ENCODE measurements at places on chromosomes 3 and 15.

DNA sequence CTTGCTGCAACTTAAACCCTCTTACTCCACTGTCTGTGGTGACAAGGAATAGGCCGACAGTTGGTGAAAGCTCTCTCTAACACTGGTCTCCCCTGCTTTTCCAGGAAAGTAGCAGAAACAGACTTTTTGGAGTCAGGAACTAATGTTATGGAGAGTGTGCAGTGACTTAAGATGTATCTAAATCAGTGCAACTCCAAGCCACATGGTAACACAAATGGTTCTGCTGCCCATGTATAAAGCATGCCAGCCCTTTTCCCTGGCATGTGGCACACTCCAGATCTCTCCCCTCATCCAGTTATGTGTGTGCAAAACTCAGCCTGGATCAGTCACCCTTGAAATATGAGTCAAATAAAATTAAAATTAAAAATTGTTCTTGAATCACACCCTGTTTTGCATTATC is 55.4 kb downstream of the SEMA5B start:
- no peak for DNase-seq

DNA sequence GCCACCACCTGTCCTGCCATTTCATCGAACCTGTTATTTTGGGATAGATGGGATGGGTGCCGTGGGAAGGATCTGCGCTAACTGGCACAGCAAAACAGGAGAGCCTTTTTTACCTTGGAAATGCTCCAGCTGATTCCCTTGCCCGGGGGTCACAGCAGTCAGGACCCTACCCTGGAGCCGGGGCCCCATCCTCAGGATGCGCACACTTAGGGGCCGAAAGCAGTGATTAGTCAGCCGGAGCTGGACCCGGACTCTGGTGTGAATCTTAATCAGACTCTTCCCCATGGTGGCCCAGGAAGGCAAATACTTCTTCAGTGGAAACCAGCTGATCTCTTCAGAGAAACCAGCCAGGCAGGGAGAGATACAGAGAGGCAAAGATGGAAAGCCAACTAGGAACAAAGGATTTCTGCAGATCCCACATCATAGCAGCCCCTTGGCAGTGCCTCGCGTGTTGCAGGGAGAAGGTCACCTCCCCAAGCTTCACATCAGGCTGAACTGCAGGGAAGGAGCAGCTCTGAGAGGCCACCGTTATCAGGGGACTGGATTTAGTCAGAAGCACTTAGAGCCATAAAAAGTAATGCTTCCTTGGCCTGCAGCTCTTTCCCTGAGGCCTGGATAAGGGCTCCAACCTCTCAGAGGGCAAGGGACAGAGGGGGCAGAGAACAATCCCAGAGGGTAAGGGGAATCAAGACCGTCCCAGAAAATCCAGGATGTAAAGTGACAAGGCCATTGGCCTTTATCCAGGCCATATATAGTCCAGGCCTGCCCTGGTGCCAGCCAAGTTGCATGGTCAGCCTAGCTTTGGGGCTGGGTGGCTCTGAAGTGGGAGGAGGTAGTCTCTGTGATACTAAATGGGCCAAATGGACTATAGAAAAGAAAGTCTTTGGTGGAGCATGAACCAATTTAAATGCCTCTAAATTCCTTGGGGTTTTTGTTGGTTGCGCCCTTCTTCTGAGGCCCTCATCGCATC is 52.9 kb downstream of the WDR76 start:
- no peak for DNase-seq

GRCh38 chr3:191795196-191795595 is 334.2 kb downstream of the PYDC2 start:
- DNase-seq, result no peak

DNA sequence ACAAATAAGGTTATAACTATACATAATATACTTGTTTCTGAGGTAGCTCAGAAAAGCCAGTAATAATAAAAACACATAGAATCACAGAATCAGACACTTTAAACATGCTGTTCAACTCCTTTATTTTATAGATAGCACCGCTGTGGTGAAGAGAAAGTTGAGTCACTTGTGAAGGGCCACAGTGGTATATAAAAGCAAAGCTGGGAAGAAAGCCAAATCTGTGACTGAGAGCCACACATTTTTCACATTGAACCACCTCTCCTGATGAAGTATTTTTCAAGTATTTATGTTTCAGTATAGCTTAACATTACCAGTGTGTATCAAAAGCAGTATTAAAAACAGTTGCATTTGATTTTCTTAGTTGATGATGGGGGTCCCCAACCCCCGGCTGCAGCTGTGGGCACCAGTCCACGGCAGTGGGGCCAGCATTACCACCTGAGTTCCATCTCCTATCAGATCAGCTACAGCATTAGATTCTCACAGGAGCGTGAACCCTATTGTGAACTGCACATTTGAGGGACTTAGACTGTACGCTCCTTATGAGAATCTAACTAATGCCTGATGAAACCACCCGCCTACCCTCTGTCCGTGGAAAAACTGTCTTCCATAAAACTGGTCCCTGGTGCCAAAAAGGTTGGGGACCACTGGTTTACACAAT is 46.2 kb downstream of the TBL1XR1 start:
- DNase-seq, result no peak

DNA sequence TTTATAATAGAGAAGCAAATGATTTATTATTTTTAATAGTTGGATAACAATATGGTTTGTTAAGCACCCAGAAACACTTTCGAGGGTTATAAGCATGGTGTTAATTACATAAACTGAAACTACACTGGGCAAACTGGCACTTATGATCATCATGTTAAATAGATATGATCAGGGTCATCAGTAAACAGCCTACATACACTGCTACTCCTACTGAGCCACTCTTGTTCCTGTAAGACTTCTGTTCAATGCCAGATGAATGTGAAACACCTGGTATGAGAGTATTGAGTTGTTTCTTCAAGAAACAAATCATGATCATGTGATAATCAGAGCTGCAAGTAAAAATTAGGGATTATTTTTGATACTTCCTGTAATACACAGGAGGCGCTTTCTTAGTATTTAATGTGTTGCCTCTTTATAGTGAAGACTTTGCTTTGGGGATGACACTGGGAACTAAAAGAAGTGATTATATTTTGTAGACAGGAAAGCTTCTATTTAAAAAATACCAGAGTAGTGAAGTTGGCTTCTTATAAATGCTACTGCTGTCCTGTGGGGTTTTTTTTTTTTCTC is 32.3 kb upstream of the UTS2B start:
- no peak for DNase-seq

- no peak for DNase-seq
Observed at GRCh38 chr3:123148772-123149171, 53.0 kb upstream of the SEC22A start.

- DNase-seq, result no peak
Observed at GRCh38 chr3:191959876-191960413, 499.0 kb downstream of the PYDC2 start.

GRCh38 chr15:59662260-59662659 is 4.9 kb upstream of the GTF2A2 start:
- DNase-seq, result no peak

GRCh38 chr3:99568663-99569335 is 69.6 kb upstream of the COL8A1 start:
- DNase-seq, result no peak

DNA sequence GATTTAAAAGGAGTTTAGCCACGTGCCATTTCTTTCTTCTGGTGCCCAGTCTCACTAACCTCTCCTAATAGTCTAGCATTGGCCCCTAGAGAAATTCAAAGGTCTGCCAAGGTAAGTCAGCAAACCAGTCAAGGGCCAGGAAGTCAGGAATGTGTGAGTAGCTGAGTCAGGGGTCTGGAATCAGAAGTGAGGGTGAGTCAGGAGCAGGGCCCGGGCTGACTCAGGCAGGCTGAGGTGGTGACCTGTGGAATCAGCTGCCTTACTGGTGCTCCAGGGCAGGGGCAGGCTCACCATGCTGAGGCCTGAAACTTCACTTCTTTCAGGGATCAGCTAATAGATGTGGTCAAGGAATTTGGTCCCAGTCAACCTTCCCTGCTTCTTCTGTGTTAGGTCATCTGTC is 105.8 kb upstream of the MYZAP start:
- no peak for DNase-seq

GRCh38 chr15:77037388-77038209 is 33.3 kb downstream of the TSPAN3 start:
- no peak for DNase-seq

DNA sequence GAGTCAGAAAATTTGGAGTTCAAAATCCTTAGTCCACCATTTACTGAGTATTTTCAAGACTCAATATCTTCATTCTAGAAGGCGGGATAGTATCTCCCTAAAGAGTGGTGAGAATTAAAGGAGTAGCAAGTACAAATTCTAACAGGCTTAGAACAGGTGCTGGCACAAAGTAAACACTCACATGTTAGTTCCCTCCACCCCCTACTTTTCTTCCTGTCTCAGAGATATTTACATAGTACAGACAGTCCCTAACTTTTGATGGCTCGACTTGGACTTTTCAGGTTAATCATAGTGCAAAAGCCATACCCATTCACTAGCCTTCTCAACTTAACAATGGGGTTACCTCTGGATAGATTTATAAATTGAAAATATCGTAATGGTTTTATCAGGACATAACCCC is 476.2 kb upstream of the RASGRP1 start:
- DNase-seq, result no peak

DNA sequence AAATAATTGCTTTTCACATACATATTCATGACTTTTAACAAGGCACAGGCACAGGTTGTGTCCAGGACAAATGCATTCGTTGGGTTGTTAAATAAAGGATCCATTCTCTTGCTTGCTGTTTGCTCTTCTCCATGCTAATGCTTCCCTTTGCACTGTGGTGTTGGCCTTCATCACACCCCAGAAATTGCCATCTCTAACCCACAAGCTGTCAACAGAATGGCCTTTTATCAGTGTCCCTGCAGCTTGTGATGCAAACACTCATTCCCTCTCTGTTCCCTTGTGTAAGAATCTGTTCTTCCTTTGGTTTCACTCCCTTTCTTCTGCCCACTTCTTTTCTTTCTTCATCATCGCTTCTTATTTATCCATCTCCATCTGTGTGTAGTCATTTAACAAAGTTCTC is 72.2 kb downstream of the SLC7A14 start:
- no peak for DNase-seq

GRCh38 chr3:147483578-147483977 is 74.4 kb downstream of the ZIC1 start:
- no peak for DNase-seq

GRCh38 chr15:53437985-53438841 is 321.2 kb downstream of the WDR72 start:
- DNase-seq, result no peak

- no peak for DNase-seq
Observed at GRCh38 chr15:59306520-59307164, 66.0 kb downstream of the MYO1E start.

DNA sequence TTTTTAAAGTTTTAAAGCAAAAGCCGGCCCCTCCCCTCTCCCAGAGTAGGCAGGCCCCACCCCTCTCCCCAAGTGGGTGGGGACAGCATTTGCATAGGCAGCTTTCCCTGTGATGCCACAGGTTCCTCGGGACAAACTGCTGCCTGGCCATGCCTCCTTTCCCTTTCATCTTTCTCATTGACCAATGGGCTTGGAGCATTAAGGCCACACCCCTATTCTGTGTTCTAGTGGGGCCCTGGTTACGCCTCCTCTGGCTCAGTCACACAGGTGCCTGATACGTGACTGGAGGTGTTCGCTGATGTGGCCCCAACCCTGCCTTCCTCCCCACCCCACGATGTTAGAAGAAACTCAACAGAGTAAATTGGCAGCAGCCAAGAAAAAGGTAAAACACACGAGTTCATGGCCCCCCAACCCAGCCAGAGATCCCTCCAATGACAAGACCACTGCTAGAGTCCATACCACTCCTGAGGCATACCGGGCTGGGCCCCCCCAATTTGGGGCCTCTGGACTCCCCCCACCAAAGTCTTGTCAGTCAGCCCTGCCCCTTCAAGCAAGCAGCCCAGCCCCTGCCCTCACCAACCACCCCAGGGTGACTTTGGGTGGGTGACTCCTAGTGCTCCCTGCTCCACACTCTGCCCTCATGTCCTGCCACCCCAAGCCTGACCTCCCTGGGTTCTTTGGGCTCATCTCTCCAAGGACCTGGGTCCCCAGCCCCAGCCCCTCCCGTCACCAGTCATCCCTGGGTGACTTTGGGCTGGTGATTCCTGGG is 62.8 kb upstream of the CSPG4 start:
- DNase-seq, result no peak

- DNase-seq, result no peak
Observed at GRCh38 chr3:127747066-127747465, 74.3 kb downstream of the ABTB1 start.

GRCh38 chr3:169661361-169662131 is 2.0 kb downstream of the MECOM start:
- DNase-seq, result no peak

GRCh38 chr15:52556524-52557273 is 12.1 kb downstream of the ARPP19 start:
- no peak for DNase-seq

GRCh38 chr3:50028346-50028745 is 60.4 kb upstream of the RBM5 start:
- DNase-seq, result no peak

GRCh38 chr3:61772456-61772855 is 211.1 kb downstream of the PTPRG start:
- no peak for DNase-seq

DNA sequence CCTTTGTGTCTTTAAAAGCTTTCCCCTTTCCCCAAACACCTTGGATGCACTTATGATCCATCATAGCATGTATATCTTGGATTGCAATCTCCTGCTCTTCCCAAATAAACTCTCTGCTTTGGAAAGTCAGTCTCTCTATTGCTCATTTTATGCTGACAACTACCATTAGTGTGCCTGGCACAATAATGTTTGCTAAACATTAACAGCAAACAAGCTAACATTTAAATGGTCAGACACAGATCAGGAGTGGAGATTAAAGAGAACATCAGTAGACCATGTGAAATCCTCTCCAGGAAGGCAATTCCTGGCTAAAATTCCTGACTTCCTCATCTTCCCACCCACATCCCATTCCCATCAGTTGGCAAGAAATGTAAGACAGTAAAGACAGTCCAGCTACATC is 44.3 kb upstream of the EIF1B start:
- no peak for DNase-seq

GRCh38 chr3:140292684-140293083 is 357.7 kb downstream of the CLSTN2 start:
- DNase-seq, result no peak

DNA sequence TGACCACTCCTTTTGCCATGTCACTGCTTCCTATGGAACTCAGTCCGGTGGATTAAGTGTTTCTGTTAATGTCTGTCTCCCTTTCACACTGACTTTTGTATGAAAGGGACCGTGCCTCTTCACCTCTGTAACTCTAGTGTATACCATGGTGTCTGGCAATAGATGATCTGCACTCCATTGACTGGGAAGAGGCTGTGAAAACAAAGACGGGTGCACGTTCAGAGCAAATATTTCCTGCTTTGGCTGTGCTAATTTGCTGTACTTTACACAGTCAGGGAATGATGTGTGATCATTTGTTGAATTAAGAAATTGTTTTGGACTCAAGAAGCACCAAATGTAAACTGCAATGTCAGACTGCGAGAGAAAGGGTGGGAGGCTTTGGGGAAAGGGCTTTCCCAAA is 315.2 kb downstream of the RORA start:
- no peak for DNase-seq

Data from activated CD8-positive, alpha-beta memory T cell treated with anti-CD3 and anti-CD28 coated beads for 4 hours (primary cell).